HuH-7.5 (cell line): ENCODE measurements at places on chromosomes 12 and 14.
A peak's percentile ranks its signal among the peaks of the same experiment; 100 is the strongest.

DNA sequence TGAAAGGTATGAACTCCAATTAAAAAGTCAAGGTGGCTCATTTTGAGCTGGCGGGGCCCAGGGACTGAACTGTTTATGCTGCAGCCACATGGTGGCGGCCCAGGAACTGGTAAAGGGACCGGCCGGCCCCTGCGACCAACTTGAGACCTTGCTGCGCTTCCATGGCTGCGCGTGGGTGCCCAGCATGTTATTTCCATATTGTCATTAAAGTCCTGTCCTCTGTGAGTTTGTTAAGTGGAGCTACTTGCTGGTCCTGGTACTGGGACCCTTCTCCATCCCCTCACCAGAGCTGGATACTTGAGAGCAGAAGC lies 62.3 kb downstream of the BEGAIN start:
- no peak for DNase-seq

- DNase-seq = no peak
These were observed 244.2 kb downstream of the SOX5 start for GRCh38 chr12:23704992-23705943.

DNA sequence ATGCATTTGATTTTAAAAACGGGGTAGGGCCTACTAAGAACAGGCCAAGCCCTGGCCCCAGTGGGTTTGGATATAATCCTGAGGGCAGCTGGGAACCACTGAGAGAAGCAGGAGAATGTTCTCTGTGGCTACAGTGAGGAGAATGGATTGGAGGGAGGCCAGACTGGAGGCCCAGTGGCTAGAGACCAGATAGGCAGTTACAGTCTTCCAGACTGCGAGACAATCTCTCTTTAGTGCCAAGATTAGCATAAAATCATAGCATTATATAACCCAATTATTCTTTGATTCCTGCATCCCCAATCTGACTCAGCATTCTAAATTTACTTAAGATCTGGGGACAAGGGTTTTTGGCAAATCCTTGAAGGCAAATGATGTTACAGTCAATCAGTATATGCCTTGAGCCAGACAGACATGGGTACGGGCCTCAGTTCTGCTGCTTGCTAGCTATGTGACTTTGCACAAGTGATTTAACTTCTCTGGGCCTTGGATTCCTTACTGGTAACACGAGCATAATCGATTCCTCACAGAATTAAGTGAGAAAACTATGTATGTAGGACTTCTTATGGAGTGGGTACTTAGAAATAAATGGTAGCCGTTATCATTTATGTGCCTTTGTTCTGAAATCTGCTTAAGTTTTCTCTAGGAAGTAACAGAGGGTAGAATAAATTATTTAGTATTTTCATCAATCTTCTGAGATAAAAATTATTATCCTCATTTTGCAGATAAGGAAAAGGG lies 18.3 kb downstream of the NINJ2 start:
- no peak for DNase-seq

- no peak for DNase-seq
These were observed 94.8 kb downstream of the BMP4 start for GRCh38 chr14:53861781-53862180.

- DNase-seq = no peak
These were observed 175.6 kb downstream of the GLT1D1 start for GRCh38 chr12:129028844-129029243.

DNA sequence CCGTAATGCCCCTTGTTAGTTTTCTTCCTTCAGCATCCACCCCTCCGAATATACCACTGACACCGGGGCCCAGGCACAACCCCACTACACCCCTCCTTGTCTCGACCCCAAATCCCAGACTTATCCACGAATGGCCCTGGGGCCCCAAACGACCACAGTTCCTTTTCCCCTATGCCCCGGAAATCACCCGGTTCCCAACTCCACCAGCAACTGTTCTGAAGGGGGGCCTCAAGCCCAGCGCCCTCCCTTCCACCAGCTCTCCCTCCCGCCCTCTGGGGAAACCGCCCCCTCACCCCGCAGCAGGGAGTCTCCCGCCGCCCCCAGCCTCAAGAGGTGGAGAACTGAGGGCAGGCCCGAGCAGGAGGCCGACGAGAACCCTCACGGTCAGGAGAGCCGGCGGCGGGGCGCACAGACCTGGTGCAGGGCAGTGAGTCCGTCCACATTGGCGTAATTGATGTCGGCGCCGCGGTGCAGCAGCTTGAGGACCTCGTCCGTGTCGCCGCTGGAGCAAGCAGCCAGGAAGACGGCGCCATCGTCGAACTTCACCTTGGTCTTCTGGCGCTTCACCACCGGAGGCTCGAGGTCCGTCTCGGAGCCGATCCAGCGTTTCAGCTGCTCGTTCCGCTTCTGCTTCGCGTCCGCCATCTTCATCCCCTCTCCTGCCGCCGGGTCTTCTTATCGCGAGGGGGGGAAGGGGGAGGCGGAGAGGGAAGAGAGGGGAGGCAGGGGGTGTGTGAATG lies 446 bp downstream of the PPP1R12A start:
- no peak for DNase-seq

- no peak for DNase-seq
These were observed 21.1 kb downstream of the NKX2-1 start for GRCh38 chr14:36498938-36499337.

GRCh38 chr14:91373591-91374254 lies 43.9 kb downstream of the CCDC88C start:
- no peak for DNase-seq

- no peak for DNase-seq
These were observed 72.8 kb upstream of the IFNG-AS1 start for GRCh38 chr12:67916266-67916970.

DNA sequence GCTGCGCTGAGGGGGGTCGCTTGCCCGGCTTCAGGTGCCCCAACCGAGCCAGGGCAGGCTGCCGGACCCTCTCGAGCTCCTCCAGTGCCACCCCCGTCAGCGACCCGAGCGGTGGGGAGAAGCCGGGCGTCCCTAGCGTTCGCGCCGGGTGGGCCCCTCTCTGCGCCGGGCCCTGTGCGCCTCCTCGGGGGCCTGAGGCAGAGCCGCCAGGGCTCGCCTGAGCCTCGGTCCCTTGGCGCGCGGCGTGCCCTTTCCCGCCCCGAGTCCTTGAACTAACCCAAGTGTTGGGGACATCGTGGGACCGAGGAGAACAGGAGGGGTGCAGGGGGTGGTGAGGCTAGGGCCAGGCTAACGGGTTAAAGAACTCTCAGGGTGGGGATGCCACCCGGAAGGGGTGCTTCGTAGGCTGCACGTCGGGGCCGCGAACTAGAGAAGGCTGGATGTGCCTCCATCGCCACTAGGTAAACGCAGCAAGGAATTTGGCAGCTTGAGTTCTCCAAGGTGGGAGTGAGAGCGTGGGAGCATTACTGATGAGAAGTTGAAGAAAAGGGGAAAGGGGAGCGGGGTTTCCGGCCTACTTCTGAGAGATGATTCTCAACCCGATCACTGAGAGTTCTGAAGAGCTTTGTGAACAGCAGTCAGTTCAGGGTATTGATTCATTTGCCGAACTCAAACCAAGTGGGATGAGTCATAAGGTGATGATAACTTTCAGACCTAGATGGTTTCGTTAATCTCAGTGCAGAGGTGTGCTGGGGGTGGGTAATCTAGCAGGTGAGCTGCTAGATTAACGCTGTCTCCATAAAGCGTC lies 618 bp downstream of the RNF34 start:
- DNase-seq = no peak

GRCh38 chr12:47249082-47249481 lies 169.3 kb upstream of the AMIGO2 start:
- DNase-seq = no peak

DNA sequence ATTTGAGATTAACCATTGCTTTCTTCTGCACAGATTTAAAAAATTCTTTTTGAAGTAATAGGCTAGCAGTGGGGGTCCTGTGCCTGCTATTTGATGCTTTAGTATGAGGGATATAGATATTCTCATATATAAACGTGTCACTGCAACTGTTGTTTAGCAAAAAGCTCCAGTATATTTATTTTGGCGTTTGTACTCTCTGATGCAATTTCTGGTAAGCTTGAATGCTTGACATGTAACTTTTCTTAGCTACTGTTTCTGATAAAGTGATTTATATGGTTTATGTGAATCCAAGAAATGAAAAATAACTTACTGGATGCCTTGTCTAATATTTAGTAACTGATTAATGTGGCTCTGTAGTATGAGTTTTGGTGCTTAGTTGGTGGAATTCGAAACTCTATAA lies 77.1 kb downstream of the TTLL5 start:
- no peak for DNase-seq

DNA sequence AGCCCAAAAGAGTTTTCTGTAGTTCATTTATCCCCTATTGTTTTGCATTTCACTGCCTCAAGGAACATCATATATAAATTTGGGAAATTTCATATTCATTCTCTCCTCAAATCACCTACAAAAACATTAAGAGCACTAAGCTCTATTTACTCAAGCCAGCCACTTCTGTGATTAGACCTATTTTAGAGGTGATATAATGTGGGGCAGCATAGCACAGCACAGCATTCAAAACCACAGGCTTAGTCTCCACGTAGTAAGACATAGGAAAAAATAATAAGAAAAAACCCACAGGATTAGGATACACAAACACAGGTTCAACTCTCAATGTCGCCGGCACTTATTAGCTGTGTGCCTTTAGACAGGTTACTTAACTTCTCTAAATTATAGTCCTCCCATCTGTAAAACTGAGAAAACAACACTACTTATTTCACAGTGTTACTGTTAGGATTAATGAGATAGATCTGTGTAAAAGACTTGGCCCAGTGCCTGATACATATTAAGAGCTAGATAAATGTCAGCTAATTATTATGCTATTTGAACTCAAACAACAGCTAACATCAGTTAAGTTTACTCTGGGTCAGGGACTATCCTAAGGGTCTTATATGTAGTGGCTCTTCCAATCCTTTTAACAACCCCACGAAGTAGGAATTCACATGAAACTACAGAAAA lies 20.3 kb downstream of the DCAF5 start:
- no peak for DNase-seq

GRCh38 chr14:61472011-61472672 lies 150.8 kb downstream of the PRKCH start:
- no peak for DNase-seq

GRCh38 chr14:75667099-75667765 lies 6.2 kb downstream of the TTLL5 start:
- no peak for DNase-seq

GRCh38 chr14:29999013-29999539 lies 71.4 kb upstream of the PRKD1 start:
- no peak for DNase-seq

- DNase-seq = no peak
These were observed 112.3 kb downstream of the NRXN3 start for GRCh38 chr14:78282437-78282836.

DNA sequence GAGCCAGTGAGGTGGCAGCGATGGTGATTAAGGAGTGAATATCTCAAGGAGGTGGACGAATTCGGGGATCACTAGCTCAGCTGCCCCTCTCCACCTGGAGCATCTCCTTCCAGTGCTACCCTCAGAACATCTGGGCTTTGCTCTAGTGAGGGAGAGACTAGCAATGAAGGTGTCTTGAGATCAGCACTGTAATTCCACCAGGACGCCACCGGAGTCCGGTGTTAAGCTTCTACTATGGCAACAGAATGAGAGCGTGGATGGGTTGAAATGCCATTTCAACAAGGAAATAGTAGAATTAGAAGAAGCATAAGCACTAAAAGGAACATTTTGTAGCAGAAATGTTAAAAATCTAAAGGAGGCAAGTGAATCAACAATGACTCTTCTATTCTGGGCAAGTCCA lies 61.1 kb downstream of the NTF3 start:
- DNase-seq = no peak

DNA sequence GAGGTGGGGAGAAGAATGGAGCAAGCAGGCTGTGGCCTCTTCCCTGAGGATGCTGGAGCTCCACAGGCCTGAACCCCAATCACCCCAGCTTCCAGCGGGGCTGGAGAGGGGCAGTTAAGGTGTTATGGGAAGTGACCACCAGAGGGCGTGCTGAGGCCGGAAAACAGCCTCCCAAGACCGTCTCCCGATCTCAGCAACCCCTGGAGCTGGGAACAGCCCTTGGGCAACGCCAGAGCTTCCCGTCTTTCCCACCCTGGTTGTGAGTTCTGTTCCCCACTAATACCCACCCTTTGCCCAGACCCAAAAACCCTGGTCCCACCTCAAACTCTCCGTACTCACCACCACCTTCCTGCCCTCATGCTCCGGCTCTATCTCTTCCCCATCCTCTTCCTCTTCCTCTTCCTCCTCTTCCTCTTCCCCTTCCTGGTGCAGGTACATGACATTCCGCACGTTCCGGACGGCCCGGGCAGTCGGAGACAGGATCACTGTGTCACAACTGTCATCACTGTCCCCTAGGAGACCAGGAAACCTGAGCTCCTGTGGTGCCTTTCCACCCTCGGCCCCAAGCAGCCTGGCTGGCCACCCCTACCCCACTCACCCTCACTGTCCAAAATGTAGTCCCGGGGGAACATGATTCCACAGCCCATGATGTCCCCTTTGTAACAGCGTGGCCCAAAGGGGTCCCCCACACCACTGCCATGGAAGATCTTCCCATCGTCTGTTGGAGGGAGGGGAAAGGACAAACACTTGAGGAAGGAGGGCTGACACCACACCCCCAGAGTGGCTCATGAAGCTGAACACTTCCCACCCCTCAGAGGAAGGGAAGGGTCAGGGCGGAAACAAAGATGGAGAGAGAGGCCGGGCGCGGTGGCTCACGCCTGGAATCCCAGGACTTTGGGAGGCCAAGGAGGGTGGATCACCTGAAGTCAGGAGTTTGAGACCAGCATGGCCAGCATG lies 12.9 kb downstream of the SPRYD3 start:
- DNase-seq = peak; percentile 96

DNA sequence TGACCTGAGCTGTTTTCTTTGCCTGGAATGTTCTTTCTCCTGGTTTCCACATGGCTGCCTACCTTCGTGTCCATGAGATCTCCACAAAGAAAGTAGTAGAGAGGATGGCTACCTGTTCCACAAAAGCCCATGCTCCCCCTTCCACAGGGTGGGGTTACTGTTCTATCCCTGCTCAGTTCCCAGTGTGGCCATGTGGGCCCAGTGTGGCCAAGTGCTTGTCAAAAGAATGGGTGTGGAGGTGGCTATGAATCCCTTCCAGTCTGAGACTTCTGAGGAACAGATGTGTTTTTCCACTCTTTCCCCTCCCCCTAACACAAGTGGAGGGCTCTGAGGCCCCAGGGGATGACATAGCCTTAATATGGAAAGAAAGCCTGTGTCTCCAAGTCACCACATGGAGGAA lies 26.2 kb upstream of the HSP90B1 start:
- no peak for DNase-seq

DNA sequence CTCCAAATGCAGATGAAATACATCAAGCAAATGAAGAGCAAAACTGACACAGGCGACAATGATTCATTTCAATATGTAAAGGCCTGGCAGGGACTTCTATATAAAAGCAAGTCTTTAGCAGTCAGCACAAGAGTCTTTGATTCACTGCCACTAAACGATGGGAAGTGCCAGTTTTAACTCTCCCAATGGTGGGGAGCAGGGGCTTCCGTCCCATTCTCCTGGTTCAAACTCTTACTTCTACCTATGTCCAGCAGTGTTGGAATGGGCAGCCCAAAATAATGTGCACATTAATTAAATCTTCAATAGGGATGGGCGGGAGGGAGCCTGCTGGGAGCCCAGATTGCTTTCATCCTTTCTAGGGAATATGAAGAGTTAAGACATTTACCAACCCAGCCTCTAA lies 97.5 kb upstream of the MDM1 start:
- DNase-seq = no peak
